ENCODE measurements at places on chromosomes 12 and 14.

DNA sequence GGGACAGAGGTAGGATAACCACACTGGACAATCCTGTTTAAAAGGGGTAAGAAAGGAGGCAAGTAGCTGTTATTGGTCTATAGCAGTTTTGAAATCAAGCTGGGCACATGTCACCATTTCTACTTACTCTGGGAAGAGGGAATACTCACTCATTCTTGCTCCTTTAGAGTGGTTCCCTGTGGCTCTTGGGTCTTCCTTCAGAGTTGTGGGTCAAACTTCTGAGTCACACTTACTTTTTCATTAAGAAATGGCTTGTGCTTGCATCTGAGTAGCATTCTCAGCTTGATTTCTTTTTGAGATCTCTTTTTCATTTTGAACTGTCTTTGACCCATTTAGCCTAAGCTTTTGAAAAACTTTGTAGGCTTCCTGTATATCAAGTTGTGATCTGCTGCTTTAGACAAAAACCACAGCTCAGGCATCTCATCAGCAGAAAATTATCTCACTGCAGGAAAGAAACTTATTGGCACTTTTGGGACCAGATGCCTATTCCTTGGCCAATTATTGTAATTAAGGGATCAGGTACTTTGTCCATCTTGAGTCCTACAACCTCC, 122.2 kb downstream of the AEBP2 start:
- DNase-seq, result no peak

GRCh38 chr12:68675101-68675842, 11.5 kb upstream of the NUP107 start:
- no peak for DNase-seq

DNA sequence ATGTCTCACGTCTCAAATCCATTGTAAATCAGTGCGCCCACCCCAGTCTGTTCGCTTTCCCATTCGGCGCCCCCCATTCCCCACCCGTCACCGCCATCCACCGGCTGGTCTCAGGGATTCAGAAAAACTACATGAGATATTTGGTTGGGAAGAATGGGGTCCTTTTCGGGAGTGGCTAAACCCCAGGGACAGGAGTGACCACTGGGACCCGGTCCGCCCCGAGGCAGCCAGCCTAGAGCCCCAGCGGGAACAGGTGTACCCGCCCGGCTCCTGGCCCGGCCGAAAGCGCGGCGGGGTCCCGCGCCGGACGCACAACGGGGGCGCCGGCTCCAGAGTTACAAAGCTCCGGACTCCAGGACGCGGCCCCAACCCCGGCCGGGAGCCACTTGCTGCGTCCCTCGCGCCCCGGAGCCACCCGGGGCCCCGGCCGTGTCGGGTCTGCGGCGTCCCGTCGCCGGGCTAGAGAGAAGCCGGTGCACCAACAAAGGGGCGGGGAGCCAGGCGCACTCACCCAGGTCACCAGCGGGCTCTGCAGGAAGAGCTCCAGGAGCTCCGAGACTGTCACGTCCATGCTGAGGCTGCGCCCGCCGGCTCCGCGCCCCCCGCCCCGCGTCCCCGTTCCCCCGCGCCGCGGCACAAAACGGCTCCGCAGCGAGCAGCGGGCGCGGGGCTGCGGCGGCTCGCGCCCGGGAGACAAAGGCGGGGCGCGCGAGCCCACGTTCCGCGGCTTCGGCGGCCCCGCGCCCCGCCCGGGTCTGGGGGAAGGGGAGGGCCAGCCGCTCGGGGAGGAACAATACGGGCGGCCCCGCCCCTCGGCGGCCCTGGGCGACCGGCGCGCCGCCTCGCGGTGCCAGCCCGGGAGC, at the start of gene CCDC88C:
Gene CCDC88C (minus strand): TSS at position 701 of the 863 bp plus-strand sequence. CDS start 130 bp downstream, at position 571.
- DNase-seq, result peak; percentile 67

DNA sequence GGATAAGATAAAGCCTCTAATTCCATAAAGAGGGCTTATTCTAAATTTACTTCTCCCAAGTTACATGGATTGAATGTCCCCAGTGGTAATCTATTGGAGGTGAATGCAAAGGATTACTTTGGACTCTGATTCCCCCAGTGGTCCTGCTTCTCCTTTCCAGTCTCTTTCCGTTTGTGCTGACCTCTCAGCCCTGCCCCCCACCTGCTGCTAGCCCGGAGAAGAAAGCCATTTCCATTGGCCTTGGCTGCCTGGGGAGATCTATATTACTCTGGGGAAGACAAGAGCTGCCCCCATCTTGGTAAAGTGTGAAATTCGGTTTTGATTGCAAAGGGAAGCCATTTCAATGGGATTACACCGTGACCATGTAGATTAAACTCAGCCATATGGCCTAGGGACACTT, 13.3 kb downstream of the ASCL1 start:
- no peak for DNase-seq

- no peak for DNase-seq
Observed at GRCh38 chr14:74610866-74611649, 979 bp downstream of the LTBP2 start.

GRCh38 chr14:102390064-102390855, 27.5 kb downstream of the TECPR2 start:
- DNase-seq, result no peak

DNA sequence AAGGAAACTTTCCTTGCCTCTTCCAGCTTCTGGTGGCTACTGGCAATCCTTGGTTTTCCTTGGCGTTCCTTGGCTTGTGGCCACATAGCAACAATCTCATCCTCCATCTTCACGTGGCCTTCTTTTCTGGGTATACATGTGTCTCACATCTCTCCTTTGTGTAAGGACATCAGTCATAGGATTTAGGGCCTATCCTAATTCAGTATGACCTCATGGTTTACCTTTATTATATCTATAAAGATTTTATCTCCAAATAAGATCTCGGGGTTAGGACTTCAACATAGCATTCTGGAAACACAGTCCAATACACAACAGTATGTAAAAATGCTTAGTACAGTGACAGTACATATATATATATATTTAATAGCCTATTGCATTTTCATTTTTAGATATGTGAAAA, 58.4 kb upstream of the LRIG3 start:
- no peak for DNase-seq

- DNase-seq, result no peak
Observed at GRCh38 chr14:44736326-44736725, 225.4 kb downstream of the KLHL28 start.

DNA sequence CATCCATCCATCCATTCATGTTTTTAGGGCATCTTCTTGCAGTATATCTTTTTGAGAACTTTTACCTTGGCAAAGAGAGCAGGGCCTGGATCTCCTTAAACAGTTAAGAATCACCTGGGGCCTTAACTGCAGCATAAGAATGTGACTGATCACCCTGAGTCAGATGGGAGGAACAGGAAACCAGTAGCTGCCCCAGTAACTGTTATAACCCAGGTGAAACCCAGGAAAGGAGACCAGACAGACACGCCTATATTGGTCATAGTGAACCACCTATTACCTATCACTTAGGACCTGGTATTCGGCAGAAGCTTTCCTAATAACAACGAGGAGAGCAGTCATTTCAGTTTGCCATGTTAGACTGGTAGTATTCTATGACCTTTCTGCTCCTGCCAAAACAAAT, 43.4 kb upstream of the NR2C1 start:
- no peak for DNase-seq

DNA sequence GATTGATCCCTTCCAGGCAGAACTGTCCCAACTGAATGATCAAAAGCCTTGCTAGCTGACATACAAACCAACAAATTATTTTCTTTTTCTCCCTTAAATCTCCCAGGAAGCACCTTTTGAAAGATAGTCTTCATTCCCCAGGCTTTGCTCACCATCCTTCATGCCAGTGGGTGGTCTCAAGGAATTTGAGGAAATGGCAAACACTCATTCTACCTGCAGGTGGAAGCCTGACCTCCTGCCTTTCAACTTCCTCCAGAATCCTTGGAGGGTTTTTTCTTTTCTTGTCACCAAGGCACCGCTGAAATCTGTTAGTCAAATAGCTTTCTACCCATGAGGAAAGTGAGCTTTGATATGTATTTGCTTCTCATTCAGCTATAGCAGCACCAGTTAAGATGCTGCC, 128.5 kb downstream of the WIF1 start:
- no peak for DNase-seq

DNA sequence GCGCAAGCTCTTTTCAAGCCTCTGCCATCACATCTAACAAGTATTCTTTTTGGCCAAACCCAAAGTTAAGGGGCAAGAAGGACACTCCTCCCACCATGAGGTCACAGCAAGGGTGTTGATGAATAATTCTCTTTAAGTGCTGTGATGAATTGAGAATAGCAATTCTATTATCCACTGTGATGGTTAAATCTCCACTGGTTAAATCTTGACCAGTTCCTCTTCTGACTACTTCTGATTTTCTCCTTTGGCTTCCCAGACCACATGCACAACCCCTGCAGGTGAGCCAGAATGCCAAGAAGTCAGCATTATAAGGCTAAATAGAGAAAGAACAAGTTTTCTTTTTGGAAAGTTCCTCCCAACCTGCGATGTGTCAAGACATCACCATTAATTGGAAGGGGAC, 90.6 kb upstream of the BCL2L14 start:
- no peak for DNase-seq

- DNase-seq, result no peak
Observed at GRCh38 chr14:66638689-66639088, 130.7 kb downstream of the GPHN start.
